Uterus (tissue), 4 donors: ENCODE measurements at places on chromosomes 7 and 10. TPM values are rescaled to one million over a fixed set of nuclear protein-coding genes. Genes with fewer than 3 reads are reported as not detected.

The BAMBI gene
- 10.0 TPM for total RNA-seq

The GIMAP8 gene
- 47.7 TPM for total RNA-seq

The CALHM3 gene
- total RNA-seq = not detected

The POU6F2 gene
- not detected for total RNA-seq

The COL13A1 gene
- total RNA-seq = not detected

The TFEC gene
- total RNA-seq = 0.51 TPM

The ANKRD61 gene
- not detected for total RNA-seq

The PYROXD2 gene
- total RNA-seq = 12.5 TPM

The KCND2 gene
- total RNA-seq = 0.26 TPM

The CYP2C8 gene
- 0.46 TPM for total RNA-seq

The GIMAP5 gene
- total RNA-seq = 22.6 TPM

The DYDC2 gene
- total RNA-seq = not detected

The EBLN1 gene
- total RNA-seq = not detected

The NXPH1 gene
- 0.28 TPM for total RNA-seq

The KCNIP2 gene
- total RNA-seq = 8.6 TPM
